ENCODE measurements at places on chromosomes 4 and X.

DNA sequence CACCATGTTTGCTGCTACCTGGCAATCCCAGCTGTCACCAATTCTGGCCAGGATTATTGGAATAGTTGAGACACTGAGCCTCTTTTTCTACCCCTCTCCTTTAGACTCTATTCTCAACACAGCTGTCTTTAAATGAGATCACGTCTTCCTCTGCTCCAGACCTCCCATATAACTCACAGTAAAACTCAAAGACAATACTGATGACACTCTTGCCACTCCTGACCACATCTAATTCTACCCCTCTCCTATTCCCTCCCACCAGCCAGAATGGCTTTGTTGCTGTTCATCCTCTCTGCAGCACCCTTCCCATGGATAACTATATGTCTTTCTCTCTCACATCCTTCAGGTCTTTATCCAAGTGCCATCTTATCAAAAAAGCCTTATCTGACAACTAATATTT, 188.6 kb upstream of the IL15 start:
- DNase-seq = no peak

DNA sequence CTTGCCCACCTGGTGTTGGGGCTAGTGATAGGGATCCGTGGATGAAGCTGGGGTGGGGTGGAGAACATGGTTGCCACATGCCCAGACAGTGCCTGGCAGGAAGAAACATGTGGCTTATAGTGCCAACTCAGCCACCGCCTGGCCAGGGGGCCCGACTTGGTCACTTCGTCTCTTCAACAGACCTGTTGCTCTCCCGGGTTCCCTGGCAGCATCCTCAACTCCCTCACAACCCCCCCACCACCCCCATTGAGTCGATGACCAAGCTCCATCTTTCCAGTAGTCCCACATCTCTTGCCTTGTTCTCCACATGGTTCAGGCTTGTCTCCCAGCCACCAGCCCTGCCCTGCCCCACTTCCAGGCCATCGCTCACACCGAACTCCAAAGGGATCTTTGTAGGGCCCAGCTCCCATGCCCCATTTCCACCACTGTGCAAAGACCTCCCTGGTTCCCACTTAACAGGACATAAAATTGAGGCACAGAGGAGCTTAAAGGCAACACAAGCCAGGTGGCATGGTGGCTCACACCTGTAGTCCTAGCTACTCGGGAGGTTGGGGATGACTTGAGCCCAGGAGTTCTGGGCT, 7.8 kb downstream of the PNCK start:
- DNase-seq = no peak

- DNase-seq = no peak
Observed at GRCh38 chr4:17526695-17527477, 11.9 kb downstream of the CLRN2 start.

DNA sequence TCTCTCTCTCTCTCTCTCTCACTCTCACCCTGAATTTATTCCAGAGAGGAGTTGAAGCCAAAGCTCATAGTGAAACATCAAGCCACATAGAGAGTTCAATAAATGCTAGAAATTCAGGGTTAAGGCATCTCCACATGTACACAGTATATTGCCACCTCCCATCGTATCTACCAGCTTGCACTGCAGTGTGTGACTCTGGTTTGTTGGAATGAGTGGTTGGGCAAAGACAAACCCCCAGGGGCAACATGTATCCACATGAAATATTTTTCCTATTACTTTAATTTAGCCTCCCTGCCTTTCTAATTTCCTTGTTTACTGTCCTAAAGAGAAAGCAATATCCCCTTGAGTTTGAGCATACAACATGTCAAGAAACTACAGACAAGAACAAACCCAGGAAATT, 247.3 kb downstream of the SPATA18 start:
- no peak for DNase-seq

DNA sequence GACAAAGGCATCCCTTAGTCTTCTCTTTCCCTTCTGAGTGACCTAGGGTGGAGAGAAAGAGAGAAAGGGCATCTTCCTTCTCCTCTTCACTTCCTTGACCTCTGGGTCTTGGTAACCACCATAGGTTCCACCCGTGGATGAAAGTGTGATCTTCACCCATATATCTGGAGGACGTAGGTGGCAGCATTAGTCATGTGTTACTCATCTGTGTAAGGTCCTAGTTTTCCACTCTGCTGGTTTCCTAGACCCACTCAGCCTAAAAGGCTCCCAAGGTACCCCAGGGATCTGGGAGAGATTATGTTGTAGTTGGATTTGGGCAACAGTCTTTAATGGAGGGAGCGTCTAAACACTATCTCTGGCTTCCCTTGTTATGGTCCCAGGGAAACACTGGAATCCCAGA, 45.5 kb upstream of the RAB9B start:
- no peak for DNase-seq

GRCh38 chr4:95215991-95216605, 332.7 kb downstream of the UNC5C start:
- no peak for DNase-seq

GRCh38 chrX:8627796-8628195, 104.1 kb downstream of the ANOS1 start:
- no peak for DNase-seq

- no peak for DNase-seq
Observed at GRCh38 chr4:89541998-89542397, 234.4 kb upstream of the GPRIN3 start.
